ENCODE measurements at places on chromosomes 11 and 22.

DNA sequence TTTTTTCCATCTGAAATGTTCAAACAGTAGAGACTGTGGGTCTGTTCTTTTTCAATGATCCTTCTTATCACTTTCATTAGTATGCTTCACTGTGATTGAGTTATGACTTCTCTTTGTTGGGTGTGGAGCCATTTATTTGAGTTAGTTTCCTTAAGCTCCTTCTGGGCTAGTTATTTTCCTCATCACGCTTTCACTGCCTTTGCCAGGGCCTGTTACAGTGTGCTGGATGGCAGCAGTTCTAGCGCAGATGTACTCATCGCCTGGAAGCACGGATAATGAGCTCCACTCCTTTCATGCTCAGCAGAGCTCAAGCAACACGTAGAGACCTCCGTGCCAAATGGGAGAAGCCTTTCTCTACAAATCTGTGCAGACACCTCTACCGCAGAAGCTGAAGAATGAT is 7.0 kb upstream of the ARHGAP42 start:
- no peak for DNase-seq

DNA sequence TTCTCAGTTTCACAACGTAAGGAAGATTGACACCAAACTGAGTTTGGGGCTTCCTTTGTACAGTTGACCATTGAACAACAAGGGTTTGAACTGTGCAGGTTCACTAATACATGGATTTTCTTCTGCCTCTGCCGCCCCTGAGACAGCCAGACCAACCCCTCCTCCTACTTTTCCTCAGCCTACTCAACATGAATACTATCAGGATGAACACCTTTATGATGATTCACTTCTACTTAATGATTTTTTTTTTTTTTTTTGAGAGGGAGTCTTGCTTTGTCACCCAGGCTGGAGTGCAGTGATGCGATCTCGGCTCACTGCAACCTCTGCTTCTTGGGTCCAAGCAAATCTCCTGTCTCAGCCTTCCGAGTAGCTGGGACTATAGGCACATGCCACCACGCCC is 14.6 kb downstream of the RBM4 start:
- no peak for DNase-seq

GRCh38 chr11:110907629-110908028 is 195.4 kb upstream of the ARHGAP20 start:
- DNase-seq = peak; percentile 98

- no peak for DNase-seq
Observed at GRCh38 chr11:96622026-96622634, 232.3 kb downstream of the JRKL start.

- no peak for DNase-seq
Observed at GRCh38 chr22:28229566-28230485, 310.8 kb upstream of the PITPNB start.

DNA sequence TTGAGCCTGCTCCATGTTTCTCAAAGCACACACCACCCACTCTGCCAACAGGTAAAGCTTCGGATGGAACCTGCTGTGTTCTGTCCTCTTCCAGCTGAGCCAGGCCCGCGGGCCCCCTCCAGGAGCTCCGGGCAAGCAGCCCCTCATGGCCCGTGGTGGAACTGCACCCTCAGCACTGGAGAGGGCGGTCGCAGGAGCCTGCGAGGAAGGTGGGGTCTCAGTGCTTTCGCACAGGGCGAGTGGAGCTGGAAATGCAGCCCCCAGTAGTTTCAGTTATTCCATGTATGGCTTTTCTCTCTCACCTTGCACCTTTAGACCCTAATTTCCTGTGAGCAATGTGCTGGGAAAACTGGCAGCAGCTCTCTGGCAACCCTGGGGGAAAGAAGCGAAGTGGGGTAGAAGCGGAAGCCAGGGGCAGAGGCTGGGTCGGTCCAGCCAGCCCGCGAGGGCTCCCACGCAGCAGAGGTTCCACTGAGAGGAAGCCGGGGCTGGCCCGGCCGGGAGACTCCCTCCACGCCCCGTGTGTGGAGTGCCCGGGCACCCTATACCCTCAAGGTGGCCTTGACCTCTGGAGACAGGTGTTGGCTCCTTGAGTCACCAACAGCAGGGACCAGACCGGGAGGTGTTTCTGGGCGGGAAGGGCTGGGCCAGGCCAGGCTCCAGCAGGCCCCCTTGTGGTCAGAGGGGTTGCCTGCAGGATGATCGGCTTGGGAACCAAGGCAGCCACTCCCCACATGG is 119.9 kb upstream of the TMEM45B start:
- no peak for DNase-seq

GRCh38 chr11:17640493-17641164 is 78.7 kb upstream of the MYOD1 start:
- no peak for DNase-seq

GRCh38 chr11:9853929-9854552 is 190.2 kb downstream of the SWAP70 start:
- DNase-seq = no peak

DNA sequence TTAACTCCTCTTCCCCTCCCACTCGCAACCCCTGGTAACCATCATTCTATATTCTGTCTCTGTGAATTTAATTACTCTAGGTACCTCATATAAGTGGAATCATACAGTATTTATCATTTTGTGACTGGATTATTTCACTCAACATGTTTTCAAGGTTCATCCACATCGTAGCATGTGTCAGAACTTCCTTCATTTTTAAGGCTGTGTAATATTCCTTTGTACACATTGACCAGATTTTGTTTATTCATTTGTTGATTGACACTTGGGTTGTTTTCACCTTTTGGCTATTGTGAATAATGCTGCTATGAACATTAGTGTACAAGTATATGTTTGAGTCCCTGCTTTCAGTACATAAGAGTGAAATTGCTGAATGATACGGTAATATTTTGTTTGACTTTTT is 2.7 kb upstream of the GNB1L start:
- DNase-seq = no peak

GRCh38 chr22:49683032-49683431 is 144.6 kb downstream of the BRD1 start:
- no peak for DNase-seq

DNA sequence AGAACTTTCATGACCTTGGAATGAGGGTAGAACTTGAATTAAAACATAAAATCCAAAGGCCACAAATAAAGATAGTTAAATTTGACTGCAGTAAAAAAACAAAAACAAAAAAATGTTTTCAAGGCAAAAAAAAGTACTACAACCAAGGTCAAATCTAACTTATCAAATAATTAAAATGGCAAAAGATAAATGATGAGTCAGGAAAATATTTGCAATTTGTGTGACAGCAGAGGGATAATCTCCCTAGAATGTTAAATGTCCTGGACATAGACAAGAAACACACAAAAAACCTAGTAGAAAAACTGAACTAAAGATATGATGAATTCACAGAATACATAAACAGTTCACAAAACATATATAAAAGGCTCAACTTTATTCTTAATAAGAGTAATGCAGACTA is 110.2 kb upstream of the TEAD1 start:
- no peak for DNase-seq

- DNase-seq = no peak
Observed at GRCh38 chr11:134052988-134053945, 15.6 kb upstream of the JAM3 start.

DNA sequence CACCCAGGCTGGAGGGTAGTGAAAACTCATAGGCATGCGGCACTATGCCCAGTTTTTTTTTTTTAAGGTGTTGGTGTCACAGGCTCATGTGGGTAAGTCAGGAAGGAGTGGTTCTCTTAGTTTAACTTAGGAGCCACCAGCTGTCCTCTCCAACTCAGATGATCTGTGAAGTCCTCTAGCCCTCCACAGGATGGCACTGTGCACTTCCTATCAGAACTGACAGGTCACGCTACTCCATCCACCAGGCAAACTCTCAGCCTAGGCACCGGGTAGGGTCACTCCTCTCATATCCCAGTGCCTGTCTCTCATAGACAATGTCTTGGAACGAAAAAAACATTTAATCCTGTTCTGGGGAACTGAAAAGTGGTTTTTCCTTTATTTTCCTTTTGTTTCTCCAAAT is 16.5 kb downstream of the NAP1L4 start:
- no peak for DNase-seq

Data from astrocyte of the cerebellum (primary cell).